ENCODE measurements at places on chromosomes 13 and 19.

DNA sequence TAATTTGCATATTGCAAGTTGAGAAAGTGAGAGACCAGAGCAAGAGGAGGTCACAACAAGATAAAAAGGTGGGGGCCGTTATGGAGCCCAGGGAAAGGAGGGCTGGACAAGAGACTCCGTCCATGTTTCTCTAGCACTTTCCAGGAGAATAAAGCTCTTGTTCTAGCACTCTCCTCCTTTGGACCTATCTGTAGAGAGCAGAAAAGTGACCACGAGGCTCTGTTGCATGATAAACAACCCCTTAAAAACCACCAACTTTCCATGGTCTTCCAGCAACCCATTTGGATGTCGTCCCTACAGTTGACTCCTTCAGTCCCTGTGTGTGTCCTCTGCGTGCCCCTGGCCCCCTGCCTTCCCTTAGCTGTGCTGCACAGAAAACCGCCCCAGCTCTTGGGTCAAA, 4.1 kb upstream of the ARL11 start:
- no peak overlapping the region for H3K27ac ChIP-seq
- no peaks in the 10 kb centered on the region for H3K27me3 ChIP-seq
- DNase-seq: no peak

- no peak overlapping the region for H3K27ac ChIP-seq
- no peaks in the 10 kb centered on the region for H3K27me3 ChIP-seq
- H3K36me3 ChIP-seq: peaks cover 22% of the 10 kb centered on the region
- no peak overlapping the region for H3K4me3 ChIP-seq
- no peaks in the 10 kb centered on the region for H3K4me1 ChIP-seq
- no peak for DNase-seq
Measured at GRCh38 chr19:39825531-39826076, 8.4 kb downstream of the DYRK1B start.

- H3K36me3 ChIP-seq: no peaks in the 10 kb centered on the region
- no peaks in the 10 kb centered on the region for H3K27me3 ChIP-seq
- no peak overlapping the region for H3K27ac ChIP-seq
Measured at GRCh38 chr13:24085662-24086061, 74.9 kb upstream of the SPATA13 start.

DNA sequence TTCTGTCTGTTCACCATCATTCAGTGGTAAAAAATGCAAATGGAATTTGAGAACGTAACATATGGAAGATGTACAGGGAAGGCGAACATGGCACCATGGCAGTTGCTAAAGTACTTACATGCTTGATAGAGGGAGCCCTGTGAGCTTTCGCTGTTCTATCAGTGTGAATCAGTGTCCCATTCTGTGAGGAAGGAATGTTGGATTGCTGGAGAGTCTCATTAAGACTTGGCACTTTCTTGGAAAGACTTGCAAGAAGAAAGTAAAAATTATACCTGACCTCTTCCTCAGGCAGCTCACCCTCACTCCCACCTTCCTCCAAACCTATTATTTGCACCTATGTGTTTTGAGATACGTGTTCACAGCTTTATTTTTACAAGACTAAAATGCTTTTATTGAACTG, 43.5 kb downstream of the FREM2 start:
- H3K27ac ChIP-seq: no peak overlapping the region
- H3K27me3 ChIP-seq: no peaks in the 10 kb centered on the region
- peak; percentile 1 for DNase-seq
- no peak overlapping the region for H3K4me3 ChIP-seq

DNA sequence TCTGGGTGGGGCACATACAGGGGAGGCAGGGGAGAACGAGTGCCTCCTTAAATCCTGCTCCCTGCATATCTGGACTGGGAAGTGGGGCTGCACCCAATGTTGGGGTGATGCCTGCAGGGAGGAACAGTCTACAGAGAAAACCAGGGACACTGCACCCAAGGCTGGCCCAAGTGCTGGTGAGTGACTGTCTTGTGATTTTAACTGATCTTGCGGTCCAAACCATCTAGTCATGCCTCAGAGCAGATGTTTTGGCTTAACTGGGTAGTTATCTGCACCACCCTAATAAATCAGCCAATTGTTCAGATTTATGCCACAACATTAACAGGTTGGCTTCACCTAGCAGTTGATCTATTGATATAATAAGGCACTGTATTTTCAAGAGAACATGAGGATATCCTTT, 219.2 kb upstream of the IRS2 start:
- H3K4me3 ChIP-seq: no peak overlapping the region
- H3K27me3 ChIP-seq: no peaks in the 10 kb centered on the region
- H3K4me1 ChIP-seq: peaks cover 4% of the 10 kb centered on the region
- no peaks in the 10 kb centered on the region for H3K36me3 ChIP-seq
- no peak overlapping the region for H3K27ac ChIP-seq
- DNase-seq: no peak

DNA sequence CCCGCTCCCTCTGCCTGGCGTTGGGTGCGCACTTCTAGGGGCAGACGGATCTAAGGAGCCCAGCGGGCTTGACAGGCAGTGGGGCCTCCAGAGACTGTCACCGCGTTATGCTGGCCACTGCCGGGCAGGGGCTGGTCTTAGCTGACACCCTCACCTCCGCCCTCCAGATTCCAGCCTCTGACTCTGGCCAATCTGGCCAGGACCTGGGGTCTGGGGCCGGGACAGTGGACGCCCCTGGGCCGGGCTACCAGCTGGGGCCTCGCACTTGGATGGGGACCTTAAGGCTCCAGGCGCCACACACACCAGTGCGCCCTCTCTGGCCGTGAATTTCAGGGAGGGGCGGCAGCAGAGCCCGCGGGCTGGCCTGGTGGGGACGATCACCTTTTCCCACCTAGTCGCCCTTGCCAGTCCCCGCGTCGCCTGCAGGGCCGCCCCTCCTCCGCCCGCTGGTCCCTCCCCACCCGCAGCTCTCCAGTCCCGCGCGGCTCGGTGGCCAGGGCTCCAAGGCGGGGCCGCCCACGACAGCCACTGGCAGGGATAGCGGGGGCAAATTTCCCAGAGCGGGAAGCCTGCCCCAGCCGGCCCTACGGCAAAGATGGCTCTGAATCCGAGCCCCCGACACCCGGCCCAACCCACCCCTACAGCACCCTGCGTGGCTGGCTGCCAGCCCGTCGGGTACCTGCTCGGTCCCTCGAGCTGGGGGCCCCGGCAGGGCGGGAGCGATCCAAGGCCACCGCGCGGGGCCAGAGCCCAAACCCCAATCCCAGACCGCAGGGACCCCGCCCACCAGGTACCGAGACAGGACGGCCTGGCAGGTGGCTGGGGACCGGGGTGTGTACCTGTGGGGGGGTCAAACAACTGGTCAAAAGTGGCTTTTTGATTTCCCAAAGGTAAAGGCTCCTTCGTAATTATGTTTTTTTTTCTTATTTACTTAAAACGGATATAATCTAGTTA, 6.1 kb upstream of the ZNF98 start:
- no peak overlapping the region for H3K4me3 ChIP-seq
- no peak for DNase-seq
- no peaks in the 10 kb centered on the region for H3K36me3 ChIP-seq
- no peak overlapping the region for H3K27ac ChIP-seq

DNA sequence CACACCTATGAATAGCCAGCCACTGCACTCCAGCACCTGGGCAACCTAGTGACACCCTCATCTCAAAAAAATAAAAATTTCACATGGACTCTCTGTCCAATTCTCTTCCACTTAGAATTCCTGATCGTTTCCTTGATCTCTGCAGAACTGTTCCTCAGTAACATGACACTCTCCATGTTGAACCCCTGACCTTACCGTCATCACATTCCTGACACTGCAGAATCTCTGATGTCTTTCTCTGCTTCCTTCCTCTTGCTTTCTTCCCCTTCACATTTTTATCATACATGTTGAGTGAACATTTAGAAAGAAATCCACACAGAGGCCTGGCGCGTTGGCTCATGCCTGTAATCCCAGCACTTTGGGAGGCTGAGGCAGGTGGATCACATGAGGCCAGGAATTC, 15.0 kb downstream of the ZNF114 start:
- peak overlapping the region; percentile 92 for H3K27ac ChIP-seq
- H3K4me3 ChIP-seq: no peak overlapping the region
- no peaks in the 10 kb centered on the region for H3K27me3 ChIP-seq
- DNase-seq: peak; percentile 19
- peaks cover 10% of the 10 kb centered on the region for H3K36me3 ChIP-seq

- H3K27me3 ChIP-seq: no peaks in the 10 kb centered on the region
- H3K4me1 ChIP-seq: no peaks in the 10 kb centered on the region
- no peak overlapping the region for H3K4me3 ChIP-seq
Measured at GRCh38 chr13:54445865-54446264, 1417.3 kb downstream of the OLFM4 start.

Data from cardiac muscle cell (in vitro differentiated cells and primary cell).